Fibroblast of skin of left biceps (primary cell): ENCODE measurements at places on chromosomes 11 and 22.
A peak's percentile ranks its signal among the peaks of the same experiment; 100 is the strongest.

DNA sequence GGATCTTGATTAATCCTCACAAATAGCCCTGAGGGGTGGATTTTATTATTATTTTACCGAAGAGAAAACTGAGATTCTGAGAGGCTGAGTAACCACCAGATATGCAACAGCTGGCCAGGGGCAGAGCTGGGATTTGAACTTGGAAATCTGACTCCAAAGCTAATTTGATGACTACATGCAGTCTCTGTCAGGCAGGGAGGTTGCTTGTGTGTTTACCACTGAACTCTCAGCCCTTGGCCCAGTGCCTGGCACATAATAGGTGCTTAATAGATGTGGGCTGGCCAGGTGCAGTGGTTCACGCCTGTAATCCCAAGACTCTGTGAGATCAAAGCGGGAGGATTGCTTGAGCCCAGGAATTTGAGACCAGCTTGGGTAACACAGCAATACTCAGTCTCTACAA lies 121.7 kb upstream of the CRYBB3 start:
- no peak for DNase-seq

DNA sequence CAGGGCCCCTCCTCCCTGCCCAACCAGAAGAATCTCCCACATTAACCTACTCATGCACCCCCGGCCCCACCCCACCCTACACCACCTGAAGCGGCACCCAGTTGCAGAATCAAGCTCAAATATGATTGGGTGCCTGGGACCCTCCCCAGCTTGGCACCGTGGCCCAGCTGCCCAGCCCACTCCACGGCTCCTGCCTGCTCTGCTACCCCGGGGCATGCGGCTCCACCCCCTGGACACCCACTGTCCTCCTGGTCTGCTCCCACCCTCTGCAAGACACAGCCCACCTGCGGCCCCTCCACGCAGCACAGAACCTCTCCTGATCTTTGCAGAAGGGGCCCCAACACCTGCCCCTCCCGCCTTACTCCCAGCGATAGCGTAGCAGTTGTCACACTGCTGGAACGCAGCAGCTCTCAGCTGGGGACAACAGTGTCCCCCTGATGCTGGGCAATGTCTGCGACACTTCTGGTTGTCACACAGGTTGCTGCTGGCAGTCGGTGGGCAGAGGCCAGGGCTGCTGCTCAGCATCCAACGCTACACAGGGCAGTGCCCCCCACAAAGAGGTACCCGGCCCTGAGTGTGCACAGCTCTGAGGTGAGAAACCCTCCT lies 32.0 kb upstream of the TESMIN start:
- no peak for DNase-seq

DNA sequence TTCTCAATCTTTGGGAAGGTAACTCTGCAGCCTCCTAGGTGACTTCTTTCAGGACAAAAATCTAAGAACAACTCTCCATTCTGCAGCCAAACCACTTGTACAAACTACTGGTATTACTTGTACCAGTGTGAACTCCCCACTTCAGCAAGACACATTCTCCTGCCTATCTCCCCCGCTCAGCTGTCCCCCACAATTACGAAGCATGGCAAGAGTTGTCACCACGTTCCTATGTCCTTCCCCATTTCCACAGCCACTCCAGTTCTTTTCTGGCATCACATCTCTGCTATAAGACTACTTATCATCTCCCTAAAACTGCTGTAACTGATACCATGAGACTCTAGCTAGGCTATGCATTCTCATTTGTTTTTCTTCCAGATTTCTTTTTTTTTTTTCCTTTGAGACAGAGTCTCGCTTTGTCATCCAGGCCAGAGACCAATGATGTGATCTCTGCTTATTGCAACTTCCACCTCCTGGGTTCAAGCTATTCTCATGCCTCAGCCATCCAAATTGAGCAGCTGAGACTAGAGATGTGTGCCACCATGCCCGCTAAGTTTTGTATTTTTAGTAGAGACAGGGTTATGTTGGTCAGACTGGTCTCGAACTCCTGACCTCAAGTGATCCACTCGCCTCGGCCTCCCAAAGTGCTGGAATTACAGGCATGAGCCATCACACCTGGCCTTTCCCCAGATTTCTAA lies 71.9 kb upstream of the CDON start:
- DNase-seq = no peak

DNA sequence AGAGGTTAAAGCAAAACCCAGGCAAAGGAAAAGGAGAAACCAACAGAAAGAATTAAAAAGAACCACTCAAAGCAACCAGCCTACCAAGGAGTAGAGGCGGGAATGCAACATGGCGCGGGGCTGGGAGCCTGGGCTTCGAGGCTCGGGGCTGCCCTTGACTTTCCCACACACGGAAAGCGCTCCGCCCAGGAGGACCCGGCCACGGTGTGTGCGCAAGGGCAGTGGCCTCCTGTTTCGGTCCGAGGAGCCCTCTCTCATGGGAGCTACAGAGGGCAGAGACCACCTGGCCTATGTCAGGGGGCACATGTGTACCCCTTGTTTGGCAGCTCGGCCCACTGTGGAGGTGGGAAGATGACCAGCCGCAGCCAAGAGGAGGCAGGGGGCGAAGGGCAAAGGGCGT lies 55.9 kb downstream of the APOL1 start:
- DNase-seq = no peak

DNA sequence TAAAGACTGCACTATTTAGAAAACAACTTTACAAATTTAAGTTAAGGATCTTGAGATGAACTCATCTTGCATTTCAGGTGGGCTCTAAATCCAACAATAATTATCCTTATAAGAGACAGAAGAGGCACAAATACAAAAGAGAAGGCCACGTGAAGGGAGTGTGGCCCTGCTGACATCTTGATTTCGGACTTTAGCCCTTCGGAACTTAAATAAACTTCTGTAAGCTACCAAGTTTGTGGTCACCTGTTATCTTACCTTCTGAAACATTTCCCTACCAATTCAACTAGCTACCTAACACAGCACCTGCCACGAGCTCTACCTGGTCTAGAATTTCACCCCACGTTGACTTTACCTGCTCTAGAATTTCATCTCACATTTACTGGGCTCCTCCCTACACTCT lies 42.9 kb upstream of the ARHGAP32 start:
- DNase-seq = no peak

- DNase-seq = no peak
Measured at GRCh38 chr11:2771758-2772466, 72.1 kb upstream of the KCNQ1OT1 start.

- no peak for DNase-seq
Measured at GRCh38 chr11:73229321-73229895, 11.3 kb downstream of the P2RY2 start.

DNA sequence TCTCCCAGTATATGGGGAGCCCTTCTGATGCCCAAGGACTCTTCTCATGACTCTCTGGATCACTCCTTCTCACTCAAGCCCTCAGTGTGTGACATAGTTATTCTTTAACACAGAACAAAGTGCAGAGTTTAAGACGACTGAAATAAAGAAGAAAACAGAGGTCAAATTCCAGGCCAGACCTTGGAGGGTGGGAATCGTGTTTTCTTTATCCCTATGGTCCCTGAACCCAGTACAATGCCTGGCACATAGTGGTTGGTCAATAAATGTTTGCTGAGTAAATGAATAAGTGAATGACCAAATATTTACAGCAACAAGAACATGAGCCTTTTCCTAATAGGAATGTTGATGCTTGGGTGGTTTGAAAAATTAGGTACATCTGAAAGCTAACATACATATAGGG lies 28.8 kb downstream of the VSTM5 start:
- no peak for DNase-seq

- no peak for DNase-seq
Measured at GRCh38 chr11:78397398-78397797, 20.2 kb downstream of the GAB2 start.

DNA sequence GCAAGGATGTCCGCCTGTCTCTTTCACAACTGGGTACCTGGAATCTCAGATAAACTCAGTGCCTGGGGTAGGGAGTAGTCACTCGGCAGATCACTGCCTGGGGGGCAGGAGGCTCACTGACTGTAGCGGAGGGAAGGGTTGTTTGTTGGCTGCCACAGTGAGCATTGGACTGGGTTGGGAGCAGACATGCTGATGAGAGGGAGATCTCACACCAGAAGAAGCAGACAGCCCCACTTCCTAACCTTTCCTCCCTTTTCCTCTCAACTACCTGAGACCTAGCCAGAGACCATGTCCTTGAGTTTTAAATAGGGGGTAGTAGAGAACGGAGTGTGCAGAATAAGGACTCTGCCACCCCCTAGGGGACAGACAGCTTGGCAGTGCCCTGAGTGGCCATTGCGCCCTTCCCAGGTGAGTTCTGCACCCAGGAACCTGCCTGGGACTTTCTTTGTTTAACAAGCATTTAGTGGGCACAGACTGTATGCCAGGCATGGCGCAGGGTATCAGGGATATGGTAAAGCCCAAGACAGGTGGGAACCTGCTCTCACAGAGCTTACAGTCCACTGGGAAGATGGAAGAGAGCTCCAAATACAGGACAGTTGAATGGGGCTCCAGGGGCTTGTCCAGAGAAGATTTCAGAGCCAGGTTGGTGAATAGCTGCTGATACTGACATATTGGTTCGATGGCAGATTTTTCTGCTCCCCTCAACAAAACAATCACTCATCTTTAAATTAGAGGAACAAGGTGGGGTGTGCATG lies 115.7 kb upstream of the NNMT start:
- DNase-seq = no peak

GRCh38 chr22:19750507-19751490 lies 9.8 kb upstream of the TBX1 start:
- DNase-seq = peak; percentile 12
